ENCODE measurements at places on chromosomes 2 and 18.

DNA sequence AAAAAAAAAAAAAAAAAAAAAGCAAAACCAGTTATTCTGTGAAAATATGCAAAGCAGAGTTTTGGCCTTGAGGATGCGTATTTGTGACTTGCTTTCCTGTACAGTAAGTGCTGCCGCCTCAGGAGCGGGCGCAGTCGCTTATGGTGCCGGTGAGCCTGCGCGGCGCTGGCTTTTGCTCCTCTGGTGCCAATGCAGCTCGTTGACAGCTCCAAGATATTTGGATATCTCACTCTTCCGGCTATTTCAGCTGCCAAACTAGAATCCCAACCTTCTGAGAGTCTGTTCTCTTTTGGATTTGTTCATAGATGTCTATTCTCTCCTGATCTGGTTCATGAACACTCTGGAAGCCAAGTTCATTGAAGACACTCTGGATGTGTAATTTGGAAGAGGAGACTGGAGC is 184.1 kb downstream of the AGAP1 start:
- no peak for DNase-seq

- no peak for DNase-seq
Measured at GRCh38 chr18:79928563-79928960, 22.9 kb downstream of the SLC66A2 start.

DNA sequence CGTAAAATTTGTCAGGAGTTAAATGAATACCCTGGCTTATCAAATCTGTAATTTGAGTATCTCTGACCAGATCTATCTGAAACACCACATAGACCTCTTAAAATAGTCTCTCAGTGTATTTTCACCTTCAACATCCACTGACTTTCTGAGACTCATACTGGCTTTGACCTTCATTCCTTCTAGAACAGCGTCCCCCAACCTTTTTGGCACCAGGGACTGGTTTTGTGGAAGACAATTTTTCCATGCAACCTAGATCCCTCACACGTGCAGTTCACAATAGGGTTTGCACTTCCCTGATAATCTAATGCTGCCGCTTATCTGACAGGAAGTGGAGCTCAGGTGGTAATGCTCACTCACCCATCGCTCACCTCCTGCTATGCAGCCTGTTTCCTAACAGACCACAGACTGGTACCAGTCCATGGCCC is 3.2 kb downstream of the NBAS start:
- DNase-seq = no peak

DNA sequence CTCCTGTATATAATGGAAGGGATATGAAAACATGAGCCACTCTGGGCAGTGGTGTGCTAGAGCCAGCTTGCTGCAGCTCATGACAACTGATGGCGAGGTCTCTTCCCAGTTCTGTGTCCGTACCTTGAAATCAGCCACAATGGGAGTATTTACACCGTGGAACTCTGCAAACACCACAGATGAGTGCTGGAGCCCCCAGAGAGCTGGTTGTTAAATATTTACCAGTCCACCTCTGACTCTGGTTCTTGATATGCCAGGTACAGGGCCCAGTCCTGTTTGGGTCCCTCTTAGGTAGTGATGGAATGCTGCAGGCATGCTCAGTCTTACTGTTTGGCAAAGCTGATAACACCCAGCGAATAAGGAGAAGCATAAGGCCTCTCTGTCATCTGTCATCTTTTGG is 116.1 kb upstream of the GLI2 start:
- DNase-seq = no peak

DNA sequence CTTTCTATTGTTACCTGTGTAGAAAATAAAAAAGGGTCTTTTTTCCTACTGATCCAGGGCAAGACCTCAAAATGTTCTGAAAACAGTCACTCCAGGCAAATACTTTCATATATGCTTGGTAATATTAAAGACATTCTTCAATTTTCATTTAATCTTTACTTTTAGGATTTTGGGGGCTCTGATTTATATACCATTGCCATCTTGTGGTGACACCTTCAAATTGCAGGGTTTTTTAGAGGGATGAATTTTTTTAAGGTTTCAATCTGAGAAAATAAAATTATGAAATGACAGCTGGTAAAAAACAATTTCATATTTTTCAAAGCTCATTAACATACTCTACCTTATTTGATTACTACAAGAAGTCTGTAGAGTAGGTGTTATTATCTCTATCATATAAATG is 26.8 kb downstream of the MAPK4 start:
- no peak for DNase-seq

DNA sequence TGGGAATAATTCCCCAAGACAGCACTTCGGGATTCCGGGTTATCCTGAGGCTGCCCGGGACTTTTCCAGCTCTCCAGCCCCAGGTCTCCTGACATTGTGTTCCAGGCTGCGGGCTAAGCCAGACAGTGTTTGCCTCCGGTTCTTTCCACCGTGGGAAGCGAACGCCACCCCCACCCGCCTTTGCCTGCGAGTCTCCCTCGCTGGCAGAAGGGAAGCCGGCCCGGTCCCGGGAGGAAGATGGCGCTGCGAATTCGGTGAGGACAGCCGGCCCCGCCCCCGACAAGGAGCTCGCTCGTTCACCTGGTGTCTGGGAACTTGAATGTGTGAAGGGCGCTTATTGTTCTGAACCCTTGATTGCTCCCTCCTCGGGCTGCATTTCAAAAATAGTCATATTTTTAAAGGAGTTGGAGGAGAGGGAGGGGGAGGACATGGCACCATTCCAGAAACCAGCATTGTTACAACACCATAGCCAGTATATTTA is 2.9 kb downstream of the LRATD1 start:
- DNase-seq = no peak

- DNase-seq = no peak
Measured at GRCh38 chr18:37381554-37381953, 184.0 kb downstream of the CELF4 start.

DNA sequence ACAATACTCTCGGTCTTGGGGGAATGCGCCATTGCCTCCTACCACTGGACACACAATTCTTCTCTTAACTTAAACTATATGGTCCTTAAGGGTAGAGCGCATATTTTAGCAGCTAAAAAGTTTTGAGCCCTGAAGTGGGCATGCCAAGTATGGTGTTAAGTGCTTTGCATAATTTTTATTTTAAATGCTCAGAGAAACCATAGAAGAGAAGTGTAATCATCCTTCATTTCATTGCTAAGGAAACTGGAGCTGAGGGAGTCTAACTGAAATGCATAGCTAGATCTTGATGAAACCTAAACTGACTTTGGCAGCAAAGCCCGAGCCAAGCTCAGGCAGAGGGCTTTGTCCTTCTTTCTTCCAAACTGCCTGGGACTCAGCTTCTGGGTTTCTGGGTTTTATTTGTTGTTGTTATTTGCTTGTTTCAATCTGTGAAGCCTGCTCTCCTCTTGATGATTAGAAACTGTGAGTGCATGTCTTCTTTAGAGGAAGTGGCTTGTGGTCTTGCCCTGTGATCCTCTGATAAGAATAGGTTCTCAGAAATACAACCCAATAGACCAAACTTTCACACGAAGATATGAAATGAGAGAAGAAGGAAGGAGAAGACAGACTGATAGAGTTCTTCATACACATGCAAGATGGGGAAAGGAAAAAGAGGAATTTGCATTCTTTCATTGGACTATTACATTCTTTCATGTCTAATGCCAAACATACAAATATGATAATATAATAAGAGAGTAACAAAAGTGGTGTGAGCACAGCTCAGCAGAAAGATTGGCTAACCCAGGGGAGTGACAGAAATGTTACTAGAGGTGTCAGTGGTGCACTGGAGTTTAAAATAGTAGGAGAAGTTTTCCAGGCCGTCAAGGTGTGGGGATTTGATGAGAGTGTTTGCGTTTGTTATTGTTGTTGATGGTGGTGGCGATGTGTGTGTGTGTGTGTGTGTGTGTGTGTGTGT is 7.5 kb upstream of the RNF144A start:
- DNase-seq = no peak

GRCh38 chr2:59301466-59302402 is 1060.6 kb upstream of the FANCL start:
- peak; percentile 14 for DNase-seq

GRCh38 chr2:231138699-231139098 is 13.9 kb upstream of the HTR2B start:
- no peak for DNase-seq

DNA sequence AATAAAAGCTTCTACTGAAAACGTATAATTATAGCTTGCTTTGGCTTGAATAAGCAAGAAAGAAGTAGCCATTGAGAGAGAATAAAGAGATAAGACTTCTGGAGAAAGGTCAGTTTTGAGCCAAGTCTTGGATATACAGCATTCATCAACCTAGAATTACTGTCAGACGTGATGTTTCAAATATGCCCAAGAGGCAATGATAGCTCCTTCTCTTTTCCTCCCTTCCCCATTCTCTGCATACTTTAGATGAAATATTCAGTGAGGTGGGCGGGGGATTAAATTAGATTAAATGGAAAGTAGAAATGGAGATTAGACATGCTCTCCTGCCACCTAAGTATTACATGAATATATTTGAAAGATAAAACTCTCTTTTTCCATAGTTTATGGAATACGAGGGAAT is 8.7 kb downstream of the ANTXR1 start:
- no peak for DNase-seq

GRCh38 chr2:212843409-212844199 is 305.0 kb upstream of the ERBB4 start:
- DNase-seq = no peak

- no peak for DNase-seq
Measured at GRCh38 chr2:43941359-43941758, 54.4 kb downstream of the LRPPRC start.

- no peak for DNase-seq
Measured at GRCh38 chr2:84940088-84940470, 30.9 kb upstream of the KCMF1 start.

DNA sequence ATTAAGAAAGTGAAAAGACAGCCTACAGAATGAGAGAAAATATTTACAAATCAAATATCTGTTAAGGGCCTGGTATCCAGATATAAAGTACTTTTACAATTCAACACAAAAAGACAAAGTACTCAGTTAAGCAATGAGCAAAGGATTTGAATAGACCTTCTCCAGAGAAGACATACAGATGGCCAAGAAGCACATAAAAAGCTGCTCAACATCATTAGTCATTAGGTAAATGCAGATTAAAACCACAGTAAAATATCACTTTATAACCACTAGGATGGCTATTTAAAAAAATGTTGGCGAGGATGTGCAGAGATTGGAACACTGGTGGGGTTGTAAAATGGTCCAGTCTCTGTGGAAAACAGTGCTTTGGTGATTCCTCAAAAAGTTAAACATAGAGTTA is 38.9 kb downstream of the RAB31 start:
- no peak for DNase-seq

- DNase-seq = no peak
Measured at GRCh38 chr2:174054926-174055325, 89.8 kb upstream of the SP3 start.

GRCh38 chr2:184556639-184557038 is 41.7 kb upstream of the ZNF804A start:
- DNase-seq = no peak

- no peak for DNase-seq
Measured at GRCh38 chr18:24629921-24630320, 169.5 kb downstream of the HRH4 start.

DNA sequence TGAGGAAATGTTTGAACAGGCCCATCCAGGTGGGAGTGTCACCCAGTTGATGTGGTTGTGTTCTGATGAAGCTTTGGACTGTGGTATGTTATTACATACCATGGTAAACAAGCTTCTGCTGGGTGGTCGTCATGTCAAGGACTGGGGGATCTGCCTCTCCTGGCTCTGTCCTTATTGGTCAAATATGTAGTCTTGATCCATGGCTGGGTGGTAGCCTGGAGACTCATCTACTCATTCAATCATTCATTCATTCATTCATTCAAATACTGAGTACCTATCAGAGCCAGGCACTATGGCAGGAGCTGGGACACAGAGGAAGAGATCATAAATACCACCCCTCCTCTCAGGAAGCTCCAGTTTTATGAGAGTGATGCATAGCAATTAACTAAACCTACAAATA is 60.8 kb downstream of the TACR1 start:
- no peak for DNase-seq

- DNase-seq = no peak
Measured at GRCh38 chr2:8022908-8023640, 658.8 kb upstream of the ID2 start.

DNA sequence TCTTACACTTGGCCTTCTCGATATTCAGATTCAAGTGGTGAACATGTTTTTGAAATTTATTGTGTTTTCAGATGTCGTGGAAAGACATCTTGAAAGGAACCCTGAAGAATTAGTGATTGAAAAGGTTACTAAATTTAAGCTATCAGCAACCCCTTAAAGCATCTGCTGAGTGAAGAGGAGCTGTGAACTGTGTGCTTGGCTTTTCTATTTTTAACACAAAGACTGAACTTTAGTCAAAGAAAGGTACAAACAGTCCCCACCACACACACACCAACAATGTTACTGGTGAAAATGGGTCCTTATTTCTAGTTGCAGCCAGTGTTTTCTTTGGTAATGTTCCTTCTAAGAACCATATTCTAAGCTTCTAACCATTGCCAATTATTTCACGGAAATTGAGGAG is 95.1 kb downstream of the CYRIA start:
- no peak for DNase-seq

Measured in HuH-7 (cell line).